ENCODE measurements at places on chromosomes 4 and X. TPM values are rescaled to one million over a fixed set of nuclear protein-coding genes. Genes with fewer than 3 reads are reported as not detected.
A peak's percentile ranks its signal among the peaks of the same experiment; 100 is the strongest.

TMPRSS11B gene
- not detected for total RNA-seq

DNA sequence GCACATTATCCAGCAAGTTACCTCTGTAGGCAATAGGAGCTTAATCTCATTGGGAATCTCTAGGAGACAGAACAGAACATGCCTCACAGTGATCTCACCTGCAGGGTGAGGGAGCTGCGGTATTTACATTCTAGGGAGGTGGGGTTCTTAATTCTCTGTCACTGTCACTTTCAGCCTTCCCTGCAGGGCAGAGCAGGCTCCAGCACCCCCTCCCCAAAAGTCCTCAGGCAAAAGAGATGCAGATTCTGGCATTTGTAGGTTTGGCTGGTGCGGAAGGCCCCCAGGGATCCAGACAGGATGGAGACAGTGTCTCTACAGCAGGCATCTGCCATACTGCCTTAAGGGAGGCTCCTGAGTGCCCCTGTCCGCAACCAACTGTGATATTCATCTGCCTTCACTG is 166.4 kb upstream of the ATP6AP2 start:
- no peak for DNase-seq
- no peaks in the 10 kb centered on the region for H3K27me3 ChIP-seq
- no peaks in the 10 kb centered on the region for H3K4me1 ChIP-seq
- H3K36me3 ChIP-seq: no peaks in the 10 kb centered on the region
- no peak overlapping the region for H3K4me3 ChIP-seq

DNA sequence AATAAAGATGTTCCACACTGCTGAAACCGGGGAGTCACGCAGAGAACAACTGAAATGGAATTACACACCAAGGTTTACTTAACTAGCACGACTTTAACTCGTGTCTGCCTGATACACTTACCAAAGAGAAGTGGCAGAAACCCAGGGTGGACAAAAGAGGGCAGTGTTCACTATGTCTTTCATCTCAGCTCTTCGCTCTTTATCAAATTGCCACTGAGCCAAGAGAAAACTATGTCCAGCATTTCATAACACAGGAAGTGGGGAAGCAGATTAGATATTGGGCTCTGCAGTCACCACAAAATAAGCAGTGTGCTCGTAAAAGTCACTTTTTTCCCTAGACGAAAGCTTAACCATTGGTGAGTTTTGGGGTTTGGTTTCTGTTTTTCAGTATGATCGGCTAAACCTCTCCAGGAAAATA is 155.7 kb downstream of the CHIC2 start:
- no peaks in the 10 kb centered on the region for H3K27me3 ChIP-seq
- H3K27ac ChIP-seq: peak overlapping the region; percentile 4
- H3K36me3 ChIP-seq: no peaks in the 10 kb centered on the region
- DNase-seq: no peak
- H3K4me3 ChIP-seq: no peak overlapping the region
- no peaks in the 10 kb centered on the region for H3K4me1 ChIP-seq

EREG gene
- not detected for total RNA-seq

GRCh38 chr4:169133932-169134331 is 123.9 kb upstream of the CBR4 start:
- H3K36me3 ChIP-seq: no peaks in the 10 kb centered on the region
- H3K4me1 ChIP-seq: no peaks in the 10 kb centered on the region
- no peaks in the 10 kb centered on the region for H3K27me3 ChIP-seq
- no peak overlapping the region for H3K4me3 ChIP-seq
- no peak for DNase-seq

- no peak overlapping the region for H3K4me3 ChIP-seq
- H3K27me3 ChIP-seq: no peaks in the 10 kb centered on the region
- DNase-seq: no peak
These were observed 324.9 kb downstream of the PPP3CA start for GRCh38 chr4:101022151-101023024.

GRCh38 chr4:140300271-140300970 is 73.0 kb upstream of the SCOC start:
- H3K4me1 ChIP-seq: no peaks in the 10 kb centered on the region
- H3K27me3 ChIP-seq: no peaks in the 10 kb centered on the region
- no peak overlapping the region for H3K4me3 ChIP-seq
- H3K36me3 ChIP-seq: no peaks in the 10 kb centered on the region
- DNase-seq: peak; percentile 22

HEPH gene
- total RNA-seq: 9.1 TPM

GRCh38 chr4:180512801-180513475 is 1730.3 kb upstream of the TENM3 start:
- H3K36me3 ChIP-seq: no peaks in the 10 kb centered on the region
- no peak overlapping the region for H3K4me3 ChIP-seq
- no peak overlapping the region for H3K27ac ChIP-seq
- no peaks in the 10 kb centered on the region for H3K27me3 ChIP-seq
- no peaks in the 10 kb centered on the region for H3K4me1 ChIP-seq

- no peak overlapping the region for H3K27ac ChIP-seq
- no peaks in the 10 kb centered on the region for H3K27me3 ChIP-seq
- H3K4me3 ChIP-seq: no peak overlapping the region
These were observed 26.7 kb downstream of the MANBA start for GRCh38 chr4:102734116-102734515.

DNA sequence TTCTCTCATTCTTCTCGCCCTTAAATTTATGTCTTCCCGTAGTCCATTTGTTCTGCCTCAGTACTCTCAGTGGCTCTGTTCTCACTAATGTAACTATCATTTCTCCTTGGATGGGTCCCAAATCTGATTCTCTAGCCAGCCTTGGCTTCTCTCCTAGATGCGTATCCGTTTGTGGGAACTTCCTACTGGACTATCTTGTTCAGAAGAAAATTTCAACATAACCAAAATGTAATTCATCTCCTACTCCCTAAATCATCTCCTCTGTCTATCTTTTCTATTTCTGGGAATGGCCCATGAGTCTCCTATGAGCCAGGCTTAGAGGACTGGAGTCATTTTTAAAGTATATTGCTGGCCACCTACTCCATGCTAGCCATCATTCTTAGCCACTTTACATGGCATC is 4.4 kb upstream of the C4orf36 start:
- no peaks in the 10 kb centered on the region for H3K4me1 ChIP-seq
- no peaks in the 10 kb centered on the region for H3K36me3 ChIP-seq
- H3K4me3 ChIP-seq: no peak overlapping the region
- no peaks in the 10 kb centered on the region for H3K27me3 ChIP-seq
- no peak overlapping the region for H3K27ac ChIP-seq

DNA sequence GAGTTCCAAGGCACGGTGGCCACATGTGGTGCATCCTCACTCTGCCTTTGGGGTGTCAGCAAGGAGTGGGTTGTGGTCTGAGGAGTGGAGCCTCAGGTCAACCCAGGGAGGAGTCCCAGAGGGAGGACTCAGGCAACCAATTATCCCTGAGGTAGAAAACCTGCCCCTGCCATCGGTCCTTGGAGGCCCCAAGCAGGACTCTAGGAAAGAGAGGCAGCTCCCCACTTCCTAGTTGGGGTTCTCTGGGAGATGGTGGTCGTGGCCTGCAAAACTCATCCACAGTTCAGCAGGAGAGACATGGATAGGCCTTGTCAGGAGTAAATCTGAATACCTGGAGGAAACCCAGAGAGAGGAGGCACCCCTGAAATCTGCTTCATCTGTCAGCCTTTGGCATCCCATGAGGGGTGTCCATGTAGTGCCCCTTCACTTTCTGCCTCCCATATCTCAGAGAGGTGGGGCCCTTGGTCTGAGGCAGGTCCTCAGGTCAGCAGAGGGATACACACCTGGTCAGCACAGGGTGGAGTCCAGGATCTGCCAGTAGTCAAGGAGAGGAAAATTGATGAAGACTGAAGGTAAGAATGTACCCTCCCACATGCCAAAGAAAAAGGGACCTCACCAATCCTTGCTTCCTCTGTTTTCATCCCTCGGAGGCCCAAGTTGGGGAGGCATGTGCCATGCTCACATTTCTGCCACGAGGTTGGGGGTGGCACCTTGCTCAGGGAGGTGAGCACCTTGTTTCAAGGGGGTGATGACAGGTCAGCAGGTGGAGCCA is 1.6 kb downstream of the MAGEA11 start:
- no peak overlapping the region for H3K27ac ChIP-seq
- H3K4me3 ChIP-seq: no peak overlapping the region
- no peaks in the 10 kb centered on the region for H3K36me3 ChIP-seq
- no peaks in the 10 kb centered on the region for H3K27me3 ChIP-seq

GRCh38 chr4:143019351-143019750 is 165.4 kb upstream of the USP38 start:
- no peak for DNase-seq
- H3K36me3 ChIP-seq: no peaks in the 10 kb centered on the region
- H3K4me3 ChIP-seq: no peak overlapping the region
- H3K4me1 ChIP-seq: no peaks in the 10 kb centered on the region
- H3K27ac ChIP-seq: no peak overlapping the region
- H3K27me3 ChIP-seq: no peaks in the 10 kb centered on the region

DNA sequence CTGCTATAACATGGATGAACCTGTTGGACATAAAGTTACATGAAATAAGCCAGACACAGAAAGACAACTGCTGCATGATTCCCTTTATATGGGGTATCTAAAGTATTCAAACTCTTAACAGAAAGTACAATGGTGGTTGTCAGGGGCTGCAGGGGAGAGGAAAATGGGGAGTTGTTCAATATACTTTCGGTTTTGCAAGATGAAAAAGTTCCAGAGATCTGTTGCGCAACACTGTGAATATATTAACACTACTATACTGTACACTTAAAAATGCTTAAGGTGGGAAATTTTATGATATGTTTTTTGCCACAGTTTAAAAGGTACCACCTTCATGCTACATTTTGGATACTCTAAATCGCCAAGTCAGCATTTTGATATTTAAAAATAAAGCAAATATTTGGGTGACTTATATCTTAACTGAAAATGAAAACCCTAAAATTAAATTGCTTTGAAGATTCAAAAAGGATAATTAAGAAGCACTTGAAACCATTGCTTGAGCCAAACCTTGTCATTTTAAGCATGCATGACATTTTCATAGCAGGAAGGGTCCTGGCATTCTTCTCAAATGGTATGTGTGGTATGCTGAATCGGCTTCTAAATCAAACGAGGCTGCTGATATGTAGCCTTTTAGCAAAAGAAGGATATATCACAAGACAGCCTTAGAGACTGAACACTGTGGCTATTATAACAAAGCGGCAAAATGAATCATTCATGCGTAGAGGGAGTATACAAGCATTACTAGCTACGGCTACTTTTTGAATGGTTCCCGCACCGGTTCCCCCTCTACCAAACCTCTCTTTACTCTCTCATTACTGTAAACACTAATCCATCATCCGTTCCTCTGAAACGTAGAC is 607.1 kb upstream of the DIPK2B start:
- no peaks in the 10 kb centered on the region for H3K36me3 ChIP-seq
- no peaks in the 10 kb centered on the region for H3K4me1 ChIP-seq
- peak overlapping the region; percentile 79 for H3K27ac ChIP-seq
- H3K27me3 ChIP-seq: no peaks in the 10 kb centered on the region
- no peak for DNase-seq

GRCh38 chr4:120132935-120133334 is 66.3 kb upstream of the MAD2L1 start:
- H3K27ac ChIP-seq: no peak overlapping the region
- DNase-seq: no peak
- no peaks in the 10 kb centered on the region for H3K36me3 ChIP-seq
- H3K27me3 ChIP-seq: no peaks in the 10 kb centered on the region
- no peak overlapping the region for H3K4me3 ChIP-seq
- no peaks in the 10 kb centered on the region for H3K4me1 ChIP-seq

GRK4 gene
- total RNA-seq: 1.0 TPM

- H3K36me3 ChIP-seq: no peaks in the 10 kb centered on the region
- H3K4me3 ChIP-seq: no peak overlapping the region
- no peak for DNase-seq
- H3K4me1 ChIP-seq: no peaks in the 10 kb centered on the region
- H3K27me3 ChIP-seq: no peaks in the 10 kb centered on the region
These were observed 30.3 kb upstream of the CLDN24 start for GRCh38 chr4:183352546-183352945.

PLS3 gene
- 197 TPM for total RNA-seq

SAGE1 gene
- total RNA-seq: not detected

GRCh38 chr4:164224871-164225270 is 529.1 kb upstream of the SMIM31 start:
- no peak overlapping the region for H3K27ac ChIP-seq
- DNase-seq: no peak
- no peaks in the 10 kb centered on the region for H3K36me3 ChIP-seq
- H3K4me1 ChIP-seq: no peaks in the 10 kb centered on the region
- no peak overlapping the region for H3K4me3 ChIP-seq

GRCh38 chrX:120794525-120794975 is 81.1 kb downstream of the CT47B1 start:
- no peak overlapping the region for H3K27ac ChIP-seq
- H3K27me3 ChIP-seq: no peaks in the 10 kb centered on the region
- H3K36me3 ChIP-seq: no peaks in the 10 kb centered on the region
- no peak overlapping the region for H3K4me3 ChIP-seq
- no peaks in the 10 kb centered on the region for H3K4me1 ChIP-seq

DNA sequence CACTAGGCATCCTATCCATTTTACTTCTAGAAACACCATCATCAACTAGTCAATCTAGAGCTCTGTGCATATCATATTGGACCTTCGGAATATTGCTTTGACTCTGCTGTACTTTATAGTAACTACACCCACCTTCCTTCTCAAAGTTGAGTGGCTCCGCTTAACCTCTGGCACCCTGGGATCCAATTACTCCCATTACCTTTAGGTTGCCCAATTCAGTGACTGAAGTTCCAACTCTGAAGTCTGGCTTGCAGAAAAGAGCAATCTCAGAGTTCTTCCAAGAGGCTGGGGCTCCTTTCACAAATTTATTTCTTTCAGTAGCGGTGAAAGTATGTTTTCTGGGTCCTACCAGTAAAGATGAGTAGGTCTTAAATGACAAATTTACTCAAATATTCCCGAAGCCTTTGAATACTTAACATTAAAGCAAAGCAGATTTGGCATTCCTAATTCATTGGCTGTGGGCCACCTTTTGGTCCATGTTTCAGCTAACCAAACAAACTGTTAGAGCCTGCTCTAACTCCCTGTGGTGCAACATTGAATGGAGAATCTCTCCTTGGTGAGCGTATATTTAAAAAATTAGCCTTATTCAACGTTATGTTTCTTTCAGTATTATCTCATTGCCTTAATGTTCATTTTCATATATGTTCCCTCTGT is 1215.8 kb downstream of the RAPGEF2 start:
- H3K36me3 ChIP-seq: no peaks in the 10 kb centered on the region
- no peak overlapping the region for H3K4me3 ChIP-seq
- no peaks in the 10 kb centered on the region for H3K4me1 ChIP-seq
- DNase-seq: no peak

CLCN4 gene
- 1.8 TPM for total RNA-seq

COL25A1 gene
- total RNA-seq: not detected

GRCh38 chrX:13223868-13224567 is 95.8 kb downstream of the ATXN3L start:
- no peaks in the 10 kb centered on the region for H3K4me1 ChIP-seq
- H3K27me3 ChIP-seq: no peaks in the 10 kb centered on the region

DNA sequence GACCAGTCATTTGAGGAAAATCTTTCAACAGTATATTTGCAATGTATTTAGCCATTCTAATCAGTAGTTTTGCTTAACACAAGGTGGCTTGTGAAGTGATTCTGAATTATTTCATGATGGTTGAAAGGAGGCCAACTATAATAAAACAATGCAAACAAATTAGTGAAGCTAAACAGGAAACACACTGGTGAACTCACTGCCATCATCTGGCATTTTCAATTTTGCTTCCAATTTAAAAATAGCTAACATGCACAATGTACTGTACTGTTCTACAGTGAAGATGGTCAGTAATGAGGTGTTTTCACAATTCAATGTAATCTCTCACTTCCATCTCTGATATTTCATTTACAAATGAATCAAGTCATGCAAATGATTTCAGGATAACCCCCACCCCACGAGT is 31.1 kb downstream of the PGRMC2 start:
- DNase-seq: no peak
- no peaks in the 10 kb centered on the region for H3K4me1 ChIP-seq
- H3K4me3 ChIP-seq: no peak overlapping the region
- H3K27me3 ChIP-seq: no peaks in the 10 kb centered on the region
- no peaks in the 10 kb centered on the region for H3K36me3 ChIP-seq

COL4A5 gene
- total RNA-seq: 125 TPM

MAGEA9B gene
- total RNA-seq: not detected

UGT2B11 gene
- total RNA-seq: not detected
